ENCODE measurements at places on chromosomes 1 and 21.

DNA sequence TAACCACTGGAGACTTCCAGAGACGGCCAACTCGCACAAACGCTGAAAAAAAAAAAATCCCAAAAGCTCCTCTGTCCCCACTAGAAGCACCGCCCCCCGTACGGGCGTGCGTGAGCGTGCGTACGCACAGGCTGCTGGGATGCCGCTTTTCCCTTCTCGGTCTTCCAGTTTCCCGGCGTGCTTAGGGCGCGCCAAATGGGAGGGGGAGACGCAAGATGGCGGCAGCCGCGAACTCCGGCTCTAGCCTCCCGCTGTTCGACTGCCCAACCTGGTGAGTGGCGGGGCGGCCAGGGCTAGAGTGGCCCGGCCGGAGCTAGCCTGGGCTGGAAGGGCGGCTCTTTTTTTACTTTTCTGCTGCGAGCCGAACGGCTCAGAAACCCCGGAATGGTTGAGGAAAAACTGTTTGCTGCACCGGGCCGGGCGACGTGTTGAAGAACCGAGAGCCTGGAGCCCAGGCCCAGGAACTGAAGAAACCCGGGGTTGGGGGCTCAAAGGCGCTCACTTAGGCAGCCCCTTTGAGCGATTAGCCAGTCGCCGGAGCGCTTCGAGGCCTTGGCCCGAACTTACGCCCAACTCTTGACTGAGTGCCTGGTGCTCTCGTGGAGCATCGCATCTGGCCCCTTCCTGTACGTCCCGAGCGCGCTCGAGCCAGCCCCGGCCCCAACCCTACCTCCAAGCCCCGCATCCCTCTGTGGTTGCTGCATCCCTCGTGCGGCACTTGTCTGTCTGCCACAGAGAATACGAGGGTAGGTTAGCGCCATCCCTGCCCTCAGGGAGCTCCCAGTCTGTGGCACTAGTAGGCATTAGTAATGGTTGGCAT is at the start of gene PPP1R8:
Gene PPP1R8, plus strand, starts transcription at position 162 of the 820 bp plus-strand sequence. Its CDS starts 54 bp downstream, at position 216.
- peak; percentile 84 for DNase-seq

DNA sequence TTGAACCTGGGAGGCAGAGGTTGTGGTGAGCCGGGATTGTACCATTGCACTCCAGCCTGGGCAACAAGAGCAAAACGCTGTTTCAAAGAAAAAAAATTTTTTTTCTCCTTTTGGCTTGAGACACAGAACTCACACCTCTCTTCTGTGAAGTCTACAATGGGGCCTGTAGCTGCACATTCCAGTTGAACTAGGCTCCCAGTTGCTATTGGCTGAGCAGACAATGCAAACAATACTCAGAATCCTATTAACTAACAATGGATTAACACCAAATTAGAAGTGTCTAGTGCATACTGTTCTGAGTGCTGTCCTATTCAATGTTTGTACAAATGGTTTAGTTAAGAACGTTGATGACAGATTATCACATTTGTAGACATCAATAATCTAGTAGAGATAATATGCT is 17.6 kb upstream of the MCL1 start:
- no peak for DNase-seq

DNA sequence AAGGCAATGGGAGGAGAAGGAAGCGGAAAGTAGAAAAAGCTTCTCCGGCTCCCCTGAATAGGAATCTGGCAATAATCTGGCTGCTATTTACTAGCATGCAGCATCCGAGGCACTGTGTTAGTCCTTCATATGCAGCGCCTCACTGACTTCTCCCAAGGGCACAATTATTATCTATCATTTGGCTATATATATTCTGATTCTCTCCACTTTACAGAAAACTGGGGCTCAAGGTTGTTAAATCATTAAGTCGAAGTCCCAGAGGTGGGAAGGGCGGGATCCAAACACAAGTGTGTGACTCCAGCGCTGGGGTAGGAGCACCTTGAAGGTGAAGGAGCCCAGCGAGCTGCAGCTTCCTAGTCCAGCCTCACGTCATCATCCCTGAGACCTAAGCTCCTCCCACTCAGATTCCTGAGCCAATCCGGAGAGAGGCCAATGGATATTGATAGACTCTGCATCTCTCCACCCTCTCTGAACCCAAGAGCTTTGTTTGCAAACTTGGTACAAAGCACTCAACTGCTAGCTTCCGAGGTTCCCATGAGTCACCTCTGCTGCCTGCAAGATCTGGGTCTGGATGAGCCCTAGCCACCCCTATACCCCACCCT is 16.6 kb upstream of the EYA3 start:
- DNase-seq, result no peak

DNA sequence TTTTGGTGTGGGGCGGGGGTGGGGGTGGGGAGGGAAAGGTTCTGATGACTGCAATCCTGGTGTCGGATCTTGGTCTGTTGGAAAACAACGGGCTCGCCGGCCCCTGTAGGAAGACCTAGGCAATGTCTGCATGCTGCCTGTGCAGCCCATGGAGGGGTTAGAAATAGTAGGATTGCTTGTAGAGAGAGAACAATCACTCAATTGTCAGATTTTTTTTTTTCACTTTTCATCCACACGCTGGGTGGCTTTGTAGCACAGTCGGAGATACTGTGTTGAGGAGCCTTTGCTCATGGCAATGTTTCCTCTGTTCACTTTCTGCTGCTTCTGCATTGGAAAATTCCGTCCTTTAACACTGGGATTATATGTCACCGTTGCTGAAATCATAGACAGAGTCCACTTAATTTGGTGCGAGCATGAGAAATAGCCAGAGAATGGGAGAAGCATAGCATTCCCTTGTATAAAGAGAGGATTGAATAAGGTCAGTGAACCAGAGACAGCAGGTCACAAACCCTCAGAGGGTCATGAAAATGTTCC is 107.5 kb downstream of the MRPS6 start:
- no peak for DNase-seq

Data from activated gamma-delta T cell treated with Interleukin-2 at 50 U/mL for 16 hours (primary cell).